ENCODE measurements at places on chromosomes 4 and X. TPM values are rescaled to one million over a fixed set of nuclear protein-coding genes. Genes with fewer than 3 reads are reported as not detected.

NRK gene
- not detected for total RNA-seq

YY2 gene
- 2.1 TPM for total RNA-seq

ZCCHC12 gene
- total RNA-seq = not detected

GABRE gene
- not detected for total RNA-seq

DNA sequence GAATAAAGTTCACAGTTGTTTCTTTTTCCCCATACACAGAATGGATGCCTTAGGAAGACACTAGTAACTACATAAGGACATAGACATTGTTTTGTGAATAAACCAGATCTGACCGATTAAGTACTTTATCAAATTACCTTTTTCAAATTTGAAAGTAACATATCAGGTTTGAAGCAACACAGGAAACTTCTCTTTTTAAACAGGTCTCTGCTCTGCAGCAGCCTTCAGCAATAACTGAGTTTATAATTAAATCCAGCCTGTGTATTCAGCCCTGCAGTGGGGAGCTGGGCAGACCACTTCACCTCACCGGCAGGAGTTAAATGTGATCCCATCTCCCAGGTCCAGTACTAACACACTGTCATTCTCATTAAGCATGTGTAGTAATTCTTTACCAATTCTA, 68.3 kb upstream of the ATOH1 start:
- H3K27me3 ChIP-seq = no peaks in the 10 kb centered on the region
- H3K4me1 ChIP-seq = no peaks in the 10 kb centered on the region
- no peak overlapping the region for H3K4me3 ChIP-seq
- DNase-seq = no peak

- no peaks in the 10 kb centered on the region for H3K4me1 ChIP-seq
- DNase-seq = no peak
- no peak overlapping the region for H3K4me3 ChIP-seq
- no peak overlapping the region for H3K27ac ChIP-seq
- H3K27me3 ChIP-seq = no peaks in the 10 kb centered on the region
- H3K36me3 ChIP-seq = no peaks in the 10 kb centered on the region
Observed at GRCh38 chr4:146146918-146147317, 28.6 kb upstream of the LSM6 start.

DNA sequence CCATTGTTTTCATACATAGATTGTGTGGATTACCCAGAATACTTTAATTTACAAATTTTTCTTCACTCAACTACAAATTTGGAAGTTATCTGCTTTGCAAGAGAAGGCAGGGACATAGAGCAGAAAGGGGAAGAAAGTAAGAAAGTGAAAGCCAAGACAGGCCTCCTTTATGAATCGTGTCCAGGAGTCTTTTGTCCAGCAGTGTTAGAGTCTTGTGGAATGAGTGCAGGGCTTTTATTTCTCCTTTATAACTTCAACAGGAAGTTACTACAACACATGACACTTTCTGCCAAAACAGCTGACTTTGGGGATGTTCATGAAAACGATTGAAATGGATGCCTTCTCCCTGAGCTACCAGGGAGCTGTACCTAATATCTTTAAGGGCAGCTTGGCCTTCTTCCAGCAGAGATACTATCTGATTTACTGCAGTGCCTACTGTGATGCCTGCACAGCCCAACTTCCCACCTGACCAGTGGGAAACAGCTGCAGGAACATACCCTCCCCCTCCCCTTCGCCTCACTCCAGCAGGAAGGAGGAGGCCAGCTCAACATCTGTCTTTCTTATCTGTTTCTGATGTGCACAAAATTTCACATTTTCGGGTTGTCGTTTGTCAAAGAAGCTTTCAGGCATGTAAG, 557.7 kb upstream of the SLIT2 start:
- DNase-seq = no peak
- H3K4me3 ChIP-seq = no peak overlapping the region
- no peaks in the 10 kb centered on the region for H3K27me3 ChIP-seq
- no peaks in the 10 kb centered on the region for H3K4me1 ChIP-seq

GRCh38 chrX:112889400-112889799, 48.8 kb upstream of the AMOT start:
- H3K27me3 ChIP-seq = peaks cover 8% of the 10 kb centered on the region
- DNase-seq = no peak
- H3K4me3 ChIP-seq = no peak overlapping the region
- H3K4me1 ChIP-seq = peaks cover 10% of the 10 kb centered on the region

DNA sequence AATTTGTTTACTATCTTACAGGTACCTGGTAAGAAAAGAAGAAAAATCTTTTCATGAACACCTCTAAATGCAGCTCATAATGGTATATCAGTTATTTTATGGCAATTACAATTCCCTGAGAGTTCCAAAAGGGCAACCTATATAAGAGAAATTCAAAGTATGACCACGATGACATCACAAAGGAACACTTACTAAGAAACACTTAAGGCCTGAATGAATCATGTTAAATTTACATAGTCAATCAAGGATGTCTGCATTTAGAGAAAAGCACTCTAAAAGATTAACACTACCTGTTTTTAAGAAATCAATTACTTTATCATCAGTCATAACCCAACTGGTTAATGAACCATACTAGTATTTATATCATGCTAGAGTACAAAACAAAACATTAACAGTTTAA, 63.9 kb downstream of the LCORL start:
- H3K4me3 ChIP-seq = no peak overlapping the region
- H3K36me3 ChIP-seq = peaks cover 19% of the 10 kb centered on the region
- no peak overlapping the region for H3K27ac ChIP-seq
- H3K4me1 ChIP-seq = no peaks in the 10 kb centered on the region
- no peak for DNase-seq

DNA sequence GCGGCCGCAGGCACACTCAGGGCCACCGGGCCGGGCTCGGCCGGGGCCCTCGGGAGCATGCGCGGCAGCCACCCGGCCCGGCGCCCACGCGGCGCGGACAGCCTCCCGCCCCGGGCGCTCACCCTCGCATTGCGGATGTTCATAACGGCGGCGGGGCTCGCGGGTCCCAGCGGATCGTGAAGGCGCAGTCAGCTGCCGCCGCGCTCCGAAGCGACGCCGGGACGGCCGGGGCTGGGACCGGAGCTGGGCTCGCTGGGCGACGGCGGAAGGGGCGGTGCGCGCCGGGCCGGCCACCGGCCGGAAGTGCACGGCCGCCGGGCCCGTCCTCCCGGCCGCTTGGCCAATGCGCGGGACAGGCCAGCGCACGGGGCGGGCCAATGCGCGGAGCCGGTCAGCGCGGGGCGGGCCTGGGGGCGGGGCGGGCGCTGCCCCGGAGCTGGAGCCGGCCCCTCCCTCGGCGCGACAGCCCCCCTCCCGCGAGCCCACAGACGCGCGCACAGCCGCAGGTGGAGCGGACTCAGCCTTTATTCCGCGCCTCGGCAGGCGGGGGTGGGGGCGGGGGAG, at the start of gene NAA10:
Gene NAA10 (minus strand): TSS at position 276 of the 564 bp plus-strand sequence. CDS start 133 bp downstream, at position 143.
- peak; percentile 62 for DNase-seq
- H3K27ac ChIP-seq = peak within 1 kb of the TSS; percentile 85
- H3K27me3 ChIP-seq = no peaks in the 10 kb centered on the region
- H3K4me3 ChIP-seq = peak within 1 kb of the TSS; percentile 88
- peaks cover 12% of the 10 kb centered on the region for H3K36me3 ChIP-seq

DNA sequence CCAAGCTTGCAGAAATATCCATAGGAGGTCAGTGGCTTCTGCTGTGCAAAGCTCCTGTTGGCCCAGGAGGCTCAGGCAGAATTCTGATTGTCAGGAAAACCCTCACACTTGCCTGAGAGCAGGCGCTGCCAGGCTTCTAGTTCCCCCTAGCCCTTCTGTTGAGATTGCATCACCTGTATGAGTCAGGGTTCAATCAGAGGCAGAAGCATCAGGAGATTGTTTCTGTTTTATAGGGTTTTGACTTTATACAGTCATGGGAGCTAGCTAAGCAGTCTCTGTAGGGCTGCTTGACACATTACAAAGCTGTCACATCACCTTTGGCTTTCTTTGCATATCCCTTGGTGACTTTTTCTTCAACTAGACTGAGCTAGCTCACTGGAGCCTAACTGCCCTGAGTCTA, 27.8 kb downstream of the DIPK2B start:
- no peaks in the 10 kb centered on the region for H3K4me1 ChIP-seq
- no peak overlapping the region for H3K27ac ChIP-seq
- no peaks in the 10 kb centered on the region for H3K36me3 ChIP-seq
- no peak for DNase-seq
- no peaks in the 10 kb centered on the region for H3K27me3 ChIP-seq

- peak overlapping the region; percentile 25 for H3K27ac ChIP-seq
- H3K36me3 ChIP-seq = peaks cover 16% of the 10 kb centered on the region
- no peaks in the 10 kb centered on the region for H3K27me3 ChIP-seq
- DNase-seq = no peak
Observed at GRCh38 chrX:10070714-10071436, 85.9 kb upstream of the CLCN4 start.

DNA sequence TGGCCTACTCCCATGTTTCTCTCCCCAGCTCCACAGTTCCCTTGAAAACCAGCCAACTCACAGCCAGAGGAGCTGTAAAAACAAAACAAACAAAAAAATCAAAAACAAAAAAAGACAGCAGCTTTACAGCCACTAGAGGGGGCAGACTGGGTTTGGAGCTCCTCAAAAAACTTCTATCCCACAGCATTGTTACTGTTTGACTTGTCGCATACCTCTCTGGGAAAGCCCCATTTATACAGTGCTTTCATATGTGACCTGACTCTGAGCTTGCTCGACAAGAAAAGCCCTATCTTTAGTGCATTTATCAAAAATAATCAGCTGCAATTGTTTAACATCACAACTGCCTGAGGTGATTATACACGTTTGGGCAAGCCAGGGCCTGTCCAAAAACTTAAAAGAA, 21.6 kb downstream of the TSPAN6 start:
- no peaks in the 10 kb centered on the region for H3K36me3 ChIP-seq
- no peak overlapping the region for H3K27ac ChIP-seq
- DNase-seq = no peak
- H3K4me3 ChIP-seq = no peak overlapping the region

- peak; percentile 94 for DNase-seq
- no peaks in the 10 kb centered on the region for H3K36me3 ChIP-seq
- peaks cover 64% of the 10 kb centered on the region for H3K4me1 ChIP-seq
- peak overlapping the region; percentile 77 for H3K4me3 ChIP-seq
Observed at GRCh38 chr4:3302173-3302785, 9.5 kb downstream of the RGS12 start.

DNA sequence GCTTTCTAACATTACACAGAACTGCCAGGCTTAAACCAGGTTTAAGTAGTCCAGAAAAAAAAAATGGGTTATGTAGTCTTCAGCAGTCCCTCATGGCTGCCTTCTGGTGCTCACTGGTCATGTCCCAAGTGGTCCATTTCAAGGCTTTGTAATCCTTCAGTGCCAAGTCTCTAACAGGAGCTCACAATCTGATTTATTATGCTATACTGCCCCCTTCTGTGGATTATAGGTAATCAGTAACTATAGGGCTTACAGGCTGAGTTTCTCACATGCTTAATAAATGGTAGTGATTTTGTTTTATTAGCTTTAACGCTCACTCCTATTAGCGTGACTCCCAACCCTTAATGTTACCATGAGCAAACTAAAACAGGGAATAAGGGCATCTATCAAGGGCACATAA, 92.5 kb upstream of the EDA2R start:
- no peak for DNase-seq
- H3K4me1 ChIP-seq = peaks cover 2% of the 10 kb centered on the region
- no peak overlapping the region for H3K4me3 ChIP-seq
- no peaks in the 10 kb centered on the region for H3K36me3 ChIP-seq

- H3K27ac ChIP-seq = no peak overlapping the region
- peaks cover 3% of the 10 kb centered on the region for H3K36me3 ChIP-seq
- no peak overlapping the region for H3K4me3 ChIP-seq
Observed at GRCh38 chr4:108303488-108304177, 134.9 kb upstream of the LEF1 start.

DNA sequence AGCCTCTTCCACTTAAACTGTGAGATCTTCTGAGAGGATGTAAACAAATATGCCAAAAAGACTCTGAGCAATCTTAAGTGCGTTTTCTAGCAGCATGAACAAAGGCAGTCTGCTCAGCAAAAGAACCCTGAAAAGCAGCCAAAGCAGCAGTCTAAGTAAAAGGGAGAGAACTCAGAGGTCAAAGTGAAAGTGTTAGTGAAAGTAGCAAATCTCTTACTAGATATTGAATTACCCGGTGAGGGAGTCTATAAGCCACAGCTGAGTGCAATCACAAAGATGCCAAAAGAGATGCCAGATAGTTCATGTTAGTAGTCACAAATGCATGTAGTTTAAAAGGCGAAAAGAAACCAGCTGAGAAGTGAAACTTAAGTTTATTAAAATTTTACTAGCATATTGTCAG, 7.9 kb upstream of the GNRHR start:
- H3K4me1 ChIP-seq = peaks cover 6% of the 10 kb centered on the region
- no peaks in the 10 kb centered on the region for H3K27me3 ChIP-seq
- H3K36me3 ChIP-seq = no peaks in the 10 kb centered on the region
- H3K4me3 ChIP-seq = peak overlapping the region; percentile 16

DNA sequence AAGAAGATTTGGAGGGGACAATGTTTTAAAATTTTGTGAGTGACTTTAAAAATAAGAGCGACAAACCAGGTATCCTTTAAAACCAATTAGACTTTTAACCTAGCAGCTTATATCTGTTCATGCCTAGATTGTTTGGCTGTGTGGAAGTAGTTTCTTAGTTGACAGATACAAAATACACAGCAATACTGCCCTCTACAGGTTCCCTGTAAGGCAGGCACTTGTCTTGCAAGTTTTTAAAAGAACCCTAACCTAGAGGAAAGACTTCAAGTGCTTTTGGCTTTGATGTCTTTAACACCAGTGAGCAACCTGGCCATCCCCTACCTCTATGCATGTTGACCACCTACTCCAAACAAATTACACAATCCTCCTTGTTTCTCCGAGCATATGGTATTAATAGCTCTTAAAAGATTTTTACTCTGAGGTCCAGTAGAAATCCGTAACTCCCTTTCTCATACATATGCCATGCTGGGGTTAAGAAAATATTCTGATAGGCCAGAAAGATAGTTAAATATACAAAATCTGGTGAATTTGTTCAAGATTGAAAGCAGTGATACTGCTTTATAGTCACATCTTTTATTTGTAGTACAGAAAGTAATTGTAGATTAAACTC, 273.0 kb downstream of the ARHGAP24 start:
- H3K27ac ChIP-seq = no peak overlapping the region
- H3K4me1 ChIP-seq = no peaks in the 10 kb centered on the region
- DNase-seq = peak; percentile 26

DNA sequence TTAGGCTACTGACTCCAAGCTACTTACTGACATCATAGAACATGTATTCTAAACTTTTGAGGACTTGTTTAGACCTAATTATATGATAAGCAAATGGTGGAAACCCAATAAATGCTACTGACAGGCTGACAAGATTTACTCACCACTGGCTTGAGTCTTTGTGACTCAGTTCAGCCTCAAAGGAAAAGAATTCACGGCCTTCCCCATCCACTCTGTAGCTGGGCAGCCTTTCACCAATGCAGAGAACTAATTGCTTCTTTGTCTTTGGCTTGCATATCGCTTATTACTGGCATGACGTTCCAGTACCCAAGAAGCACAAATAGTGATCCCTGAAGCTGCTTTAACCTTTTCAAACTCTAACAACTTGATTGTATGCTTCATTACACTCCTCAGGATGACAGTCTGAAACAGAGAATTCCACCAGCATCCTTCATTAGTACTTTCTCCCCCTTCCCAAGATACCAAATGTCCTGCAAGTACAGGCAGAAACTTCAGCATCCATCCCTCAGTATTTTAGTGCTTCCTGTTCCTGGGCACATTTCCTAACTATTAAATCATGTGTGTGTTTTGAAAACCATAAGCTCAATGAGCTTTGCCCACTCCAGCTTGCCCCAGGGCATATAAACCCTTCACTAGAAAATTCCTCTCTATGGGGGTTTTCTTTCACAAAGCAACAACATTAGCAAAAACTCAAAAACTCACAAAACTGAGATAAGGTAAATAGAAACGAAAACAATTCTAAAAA, 298.1 kb upstream of the SLC7A11 start:
- H3K4me3 ChIP-seq = no peak overlapping the region
- H3K4me1 ChIP-seq = no peaks in the 10 kb centered on the region
- no peaks in the 10 kb centered on the region for H3K36me3 ChIP-seq
- no peaks in the 10 kb centered on the region for H3K27me3 ChIP-seq
